ENCODE measurements at places on chromosomes 1 and 21.

GRCh38 chr1:200274116-200274515, 135.7 kb downstream of the ZNF281 start:
- DNase-seq: no peak

DNA sequence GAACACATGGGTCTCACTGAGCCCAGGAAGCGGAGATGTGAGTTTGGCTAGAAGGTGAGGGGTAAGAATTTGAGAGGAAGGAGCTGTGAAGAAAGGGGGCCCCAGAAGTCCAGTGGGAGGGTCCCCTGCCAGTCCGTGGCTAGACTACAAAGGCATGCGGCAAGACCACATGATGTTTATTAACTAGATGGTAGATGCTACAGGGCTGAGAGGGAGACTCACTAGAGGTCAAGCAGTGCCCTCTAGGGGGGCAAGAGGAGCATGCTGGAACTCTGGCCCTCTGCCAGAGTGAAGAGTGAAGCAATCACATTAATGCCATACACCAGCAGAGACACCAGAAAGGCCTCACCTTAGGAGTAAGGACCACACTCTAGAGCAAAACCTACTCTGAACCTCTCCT, 12.2 kb downstream of the KIAA0319L start:
- DNase-seq: no peak

DNA sequence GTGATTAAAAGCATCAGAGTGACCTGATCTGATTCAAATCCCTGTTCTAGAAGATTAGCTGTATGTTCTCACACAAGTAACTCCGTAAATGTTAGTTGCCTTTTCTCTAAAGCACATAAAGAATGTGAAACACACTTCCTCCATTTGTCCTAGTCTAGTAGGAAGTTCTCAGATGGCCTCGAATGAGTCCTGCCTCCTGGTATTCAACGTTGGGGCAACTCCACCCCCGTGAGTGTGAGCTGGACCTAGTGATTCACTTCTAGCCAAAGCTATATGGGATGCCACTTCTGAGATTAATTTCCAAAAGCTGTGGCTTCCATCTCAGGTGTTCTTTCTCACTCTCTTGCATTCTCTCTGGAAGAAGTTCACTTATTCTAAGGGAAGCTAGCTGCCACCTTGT, 267.6 kb downstream of the GPATCH2 start:
- no peak for DNase-seq

GRCh38 chr1:203278885-203279406, 26.4 kb upstream of the BTG2 start:
- DNase-seq: no peak

DNA sequence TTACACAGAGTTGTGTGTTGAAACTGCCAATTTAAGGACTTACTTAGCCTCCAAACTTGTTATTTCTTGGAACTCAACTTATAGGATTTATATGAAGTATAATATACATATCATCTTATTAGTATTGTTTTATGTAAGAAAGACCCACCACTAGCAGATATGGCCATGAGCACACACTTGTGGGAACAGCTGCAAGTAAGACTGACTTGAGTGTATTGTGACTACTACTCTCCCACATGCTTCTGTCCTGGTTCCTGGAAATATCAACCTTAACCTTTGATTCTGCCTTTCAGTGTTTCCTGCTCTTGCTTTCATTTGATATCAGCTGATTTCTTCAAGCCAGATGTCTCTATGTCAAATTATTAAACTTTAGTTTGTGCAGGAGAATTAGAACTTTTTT, 175.3 kb downstream of the MAGI3 start:
- no peak for DNase-seq

DNA sequence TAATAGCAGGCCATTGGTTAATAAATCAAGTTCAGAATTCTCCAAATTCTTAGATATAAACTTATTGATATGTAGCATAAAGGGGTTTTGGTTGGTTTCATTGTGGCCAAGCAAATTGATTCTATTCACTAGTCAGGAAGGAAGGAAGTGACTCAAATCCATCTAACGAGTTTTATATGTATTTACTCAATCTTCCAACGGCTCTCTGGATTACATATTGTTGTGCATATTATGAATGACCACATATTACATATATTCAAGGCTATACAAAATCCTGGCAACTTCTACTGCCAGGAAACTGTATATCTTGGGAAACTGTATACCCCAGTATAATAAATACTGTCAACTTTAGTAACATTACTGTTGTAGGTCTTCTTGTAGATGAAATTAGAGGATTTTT, 20.1 kb upstream of the PDE4B start:
- DNase-seq: no peak

DNA sequence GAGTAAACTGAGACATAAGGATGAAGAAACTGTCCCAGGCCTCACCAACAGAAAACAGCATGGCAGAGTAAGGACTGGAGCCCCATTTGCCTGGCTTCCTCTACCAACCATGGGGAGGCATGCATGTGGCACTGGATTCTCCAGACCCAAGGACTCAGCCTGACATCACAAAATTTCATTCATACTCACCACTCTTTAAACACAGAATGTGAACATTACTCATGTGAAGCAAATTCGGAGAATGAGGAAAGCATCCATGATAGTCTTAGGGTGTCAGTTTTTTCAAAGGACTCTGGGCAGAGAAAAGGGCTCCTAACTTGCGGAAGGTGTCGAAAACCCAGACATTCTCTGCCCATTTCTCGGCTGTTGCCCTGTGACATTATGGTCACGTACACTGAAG, 83.9 kb downstream of the PCNX2 start:
- DNase-seq: no peak

- DNase-seq: no peak
Measured at GRCh38 chr1:207981976-207982375, 71.1 kb upstream of the CD34 start.

DNA sequence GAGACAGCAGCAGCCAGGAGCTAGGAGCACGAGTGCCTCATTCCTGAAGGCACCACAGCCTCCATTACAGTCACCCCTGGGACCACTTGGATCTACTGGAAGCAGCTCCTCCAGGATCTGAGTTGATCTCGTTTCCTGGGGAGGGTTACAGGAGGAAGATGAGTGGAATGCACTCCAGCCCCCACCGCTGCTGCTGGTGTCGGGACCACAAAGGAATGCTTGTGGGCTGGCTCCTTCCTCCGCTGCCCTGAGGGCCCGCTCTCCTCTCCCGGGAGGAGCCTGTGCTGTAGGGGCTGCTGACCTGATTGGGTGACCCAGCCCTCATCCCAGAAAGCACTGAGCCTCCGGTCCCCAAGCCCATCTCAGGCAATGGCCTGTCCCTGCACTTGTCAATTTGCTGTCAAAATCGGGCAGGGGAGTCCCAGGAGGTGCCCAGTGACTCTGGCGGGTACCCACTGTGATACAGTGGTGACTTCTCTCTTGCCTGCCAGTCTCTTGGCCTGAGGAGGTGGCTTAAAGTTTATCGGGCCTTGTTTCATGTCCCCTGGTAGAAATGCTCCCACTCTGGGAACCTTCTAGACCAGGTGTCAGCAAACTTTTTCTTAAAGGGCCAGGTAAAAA, 23.1 kb downstream of the IL10RB start:
- DNase-seq: no peak

DNA sequence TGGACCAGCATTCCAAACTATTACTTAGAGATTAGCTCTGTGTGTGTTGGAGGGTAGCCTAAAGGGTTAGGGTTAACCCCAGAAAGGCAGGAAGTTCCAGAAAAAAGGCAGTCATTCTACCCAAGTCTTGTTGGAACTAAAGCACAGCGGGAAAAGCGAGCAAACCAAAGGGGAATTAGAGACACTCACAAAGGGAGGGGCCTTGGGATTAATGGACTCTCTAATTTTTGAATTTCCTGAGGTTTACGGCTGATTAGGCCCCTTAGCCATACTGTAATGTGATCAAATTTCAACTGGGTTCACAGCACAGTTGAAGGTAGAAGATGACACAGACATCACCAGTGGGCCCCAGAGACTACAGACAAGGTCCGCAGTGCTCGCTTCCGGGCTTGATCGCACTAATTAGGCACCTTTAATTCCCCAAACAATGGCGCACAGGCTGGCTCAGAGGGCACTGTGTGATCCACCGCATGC, 28.3 kb downstream of the CAPZB start:
- DNase-seq: no peak

DNA sequence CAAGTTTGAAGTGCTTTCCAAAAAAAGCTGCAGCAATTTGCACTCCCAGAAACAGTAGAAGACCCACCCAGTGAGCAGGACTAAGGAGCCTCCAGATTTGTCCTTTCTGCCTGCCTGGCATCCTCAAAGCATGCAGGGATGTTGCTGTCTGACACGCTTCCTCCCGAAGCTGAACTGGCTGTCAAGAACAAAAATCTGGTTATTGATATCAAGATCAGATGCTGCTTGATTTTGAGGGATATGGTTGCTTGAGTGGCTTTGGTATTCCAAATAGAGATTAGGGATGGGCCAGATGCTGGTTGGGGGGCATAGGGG, 143.3 kb downstream of the MRPS6 start:
- no peak for DNase-seq

GRCh38 chr1:112074711-112075110, 85.2 kb upstream of the KCND3 start:
- DNase-seq: no peak

DNA sequence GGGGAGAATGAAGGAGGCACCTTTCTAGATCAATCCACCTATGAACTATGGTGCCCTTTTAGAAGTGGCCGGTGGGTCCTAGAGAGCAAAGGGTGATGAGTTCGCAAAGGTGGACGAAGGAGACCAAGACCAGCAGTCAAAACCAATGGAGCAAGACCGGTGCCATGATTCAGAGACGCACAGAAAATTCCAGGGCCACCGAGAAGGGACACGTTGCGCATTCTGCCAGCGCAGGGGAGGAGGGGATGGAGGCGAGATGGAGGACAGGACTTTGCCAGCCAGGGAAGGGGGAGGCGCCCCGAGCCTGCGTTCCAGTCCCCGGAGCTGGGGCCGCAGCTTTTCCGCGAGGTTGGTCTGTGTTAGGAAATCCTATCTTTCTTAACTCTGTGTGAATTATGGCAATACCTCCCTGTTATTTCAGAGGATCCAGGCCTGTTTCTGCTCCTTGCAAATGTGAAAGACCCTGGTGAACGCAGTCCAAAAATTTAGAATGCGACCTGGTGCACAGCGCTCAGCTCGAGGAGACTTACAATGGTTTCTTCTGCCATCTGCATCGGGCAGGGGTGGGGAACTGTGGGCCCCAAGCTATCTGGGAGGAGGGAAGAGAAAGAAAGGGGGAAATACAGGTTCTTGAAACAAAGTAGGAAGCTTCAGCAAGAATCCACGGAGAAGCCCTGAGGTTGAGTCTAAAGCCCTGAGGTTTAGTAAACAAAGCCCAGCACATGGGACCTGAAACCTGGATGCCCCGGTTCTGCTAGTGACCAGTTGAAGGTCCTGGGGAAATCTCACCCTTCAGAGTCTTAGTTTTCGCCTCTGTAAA, 129.4 kb downstream of the MRPS6 start:
- DNase-seq: no peak

GRCh38 chr1:204829133-204829825, 41.4 kb upstream of the NFASC start:
- no peak for DNase-seq

- DNase-seq: no peak
Measured at GRCh38 chr21:40809673-40810197, 37.2 kb downstream of the DSCAM start.
